ENCODE measurements at places on chromosomes 3 and 15.

GRCh38 chr15:46786590-46787285 is 930.6 kb upstream of the SEMA6D start:
- no peak for DNase-seq

GRCh38 chr3:166367947-166368533 is 530.8 kb upstream of the BCHE start:
- DNase-seq, result no peak

DNA sequence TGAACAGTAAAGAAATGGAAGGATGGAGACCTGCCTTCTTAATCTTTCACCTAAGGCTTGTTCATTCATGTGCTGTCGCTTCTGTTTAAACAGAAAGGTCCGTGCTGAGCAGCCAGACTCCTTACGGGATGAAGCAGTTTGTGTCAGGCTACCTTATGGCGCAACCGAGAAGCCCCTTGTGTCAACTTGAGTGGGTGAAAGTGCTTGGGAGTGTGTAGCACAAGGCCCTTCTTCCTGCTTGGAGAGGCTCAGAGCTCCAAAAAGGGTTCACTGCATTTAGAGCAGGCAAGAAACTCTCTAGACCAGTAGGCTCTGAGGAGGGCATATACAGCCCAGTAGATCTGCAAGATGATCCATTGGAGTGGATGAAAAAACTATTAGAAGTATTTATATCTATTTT is 16.0 kb downstream of the CAPN3 start:
- no peak for DNase-seq

DNA sequence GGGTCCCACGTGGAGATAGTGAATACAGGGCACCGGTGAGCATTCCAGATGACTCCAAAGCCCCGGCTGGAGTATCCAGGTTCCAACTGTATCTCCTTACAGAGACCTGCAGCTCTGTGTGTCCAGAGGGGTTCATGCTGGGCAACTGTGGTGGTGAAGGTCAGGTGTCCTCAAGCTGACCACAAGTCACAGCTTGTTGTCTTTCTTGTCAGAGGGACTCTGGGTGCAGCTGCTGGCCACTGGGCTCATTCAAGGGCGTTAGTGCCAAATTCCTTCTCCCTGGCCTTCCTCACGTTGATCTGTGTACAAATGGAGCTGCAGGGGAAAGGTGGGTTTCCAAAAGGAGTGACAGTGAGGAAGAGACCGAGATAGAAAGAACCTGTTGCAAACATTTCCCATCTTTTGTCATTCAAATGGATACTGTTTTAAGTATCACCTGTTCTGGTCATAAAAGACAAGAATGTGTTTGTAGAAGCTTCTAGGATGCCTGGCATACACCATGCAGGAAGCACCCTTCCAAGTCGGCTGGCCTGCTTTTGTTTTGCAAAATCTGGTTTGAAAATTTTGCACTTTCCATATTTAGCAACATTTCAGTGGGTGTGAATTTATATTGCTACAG is 52.5 kb downstream of the CEMIP start:
- no peak for DNase-seq

GRCh38 chr3:168091941-168092340 is 3.8 kb downstream of the GOLIM4 start:
- no peak for DNase-seq

DNA sequence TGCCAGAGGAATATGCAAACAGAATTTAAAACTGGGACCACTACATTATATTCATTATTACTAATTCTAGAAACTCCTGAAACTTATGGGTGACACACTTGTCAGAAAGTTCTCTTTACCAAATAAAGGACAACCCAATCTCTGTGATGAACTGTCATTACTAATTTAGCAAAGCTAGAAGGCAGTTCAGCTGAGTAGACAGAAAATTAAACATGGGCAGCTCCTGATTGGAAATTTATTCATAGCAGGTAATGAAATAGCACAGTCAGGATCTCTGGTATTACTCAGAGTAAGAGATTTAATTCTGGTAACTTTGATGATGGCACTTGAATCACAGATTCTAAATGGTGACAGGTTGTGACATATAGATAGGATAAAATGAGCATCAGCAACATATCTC is 123.0 kb downstream of the GBE1 start:
- DNase-seq, result no peak

DNA sequence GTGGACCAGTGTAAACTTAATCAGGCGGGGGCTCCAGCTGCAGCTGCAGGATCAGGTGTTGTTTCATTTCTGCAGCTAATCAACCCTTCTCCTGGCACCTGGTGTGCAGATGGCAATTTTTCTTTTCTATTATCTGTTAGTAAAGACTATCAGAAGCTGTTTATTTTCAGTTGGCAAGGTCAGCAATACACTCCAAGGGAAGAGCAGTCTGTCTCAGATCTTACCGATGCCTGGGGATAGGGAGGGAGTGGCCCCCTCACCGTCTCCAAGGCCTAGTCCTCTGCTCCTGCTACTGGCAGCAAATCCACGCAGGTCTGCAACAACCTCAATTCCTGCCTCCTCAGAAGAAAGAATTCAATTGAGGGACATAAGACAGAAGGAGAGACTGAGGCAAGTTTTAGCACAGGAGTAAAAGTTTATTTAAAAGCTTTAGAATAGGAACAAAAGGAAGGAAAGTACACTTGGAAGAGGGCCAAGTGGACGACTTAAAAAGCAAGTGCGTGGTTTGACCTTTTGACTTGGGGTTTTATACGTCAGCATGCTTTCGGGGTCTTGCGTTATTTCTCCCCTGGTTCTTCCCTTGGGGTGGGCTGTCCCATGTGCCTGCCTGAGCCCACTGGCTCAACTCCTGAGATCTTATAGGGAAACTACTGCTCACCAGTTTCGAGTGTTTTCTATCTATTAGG is 9.2 kb downstream of the CCRL2 start:
- no peak for DNase-seq

DNA sequence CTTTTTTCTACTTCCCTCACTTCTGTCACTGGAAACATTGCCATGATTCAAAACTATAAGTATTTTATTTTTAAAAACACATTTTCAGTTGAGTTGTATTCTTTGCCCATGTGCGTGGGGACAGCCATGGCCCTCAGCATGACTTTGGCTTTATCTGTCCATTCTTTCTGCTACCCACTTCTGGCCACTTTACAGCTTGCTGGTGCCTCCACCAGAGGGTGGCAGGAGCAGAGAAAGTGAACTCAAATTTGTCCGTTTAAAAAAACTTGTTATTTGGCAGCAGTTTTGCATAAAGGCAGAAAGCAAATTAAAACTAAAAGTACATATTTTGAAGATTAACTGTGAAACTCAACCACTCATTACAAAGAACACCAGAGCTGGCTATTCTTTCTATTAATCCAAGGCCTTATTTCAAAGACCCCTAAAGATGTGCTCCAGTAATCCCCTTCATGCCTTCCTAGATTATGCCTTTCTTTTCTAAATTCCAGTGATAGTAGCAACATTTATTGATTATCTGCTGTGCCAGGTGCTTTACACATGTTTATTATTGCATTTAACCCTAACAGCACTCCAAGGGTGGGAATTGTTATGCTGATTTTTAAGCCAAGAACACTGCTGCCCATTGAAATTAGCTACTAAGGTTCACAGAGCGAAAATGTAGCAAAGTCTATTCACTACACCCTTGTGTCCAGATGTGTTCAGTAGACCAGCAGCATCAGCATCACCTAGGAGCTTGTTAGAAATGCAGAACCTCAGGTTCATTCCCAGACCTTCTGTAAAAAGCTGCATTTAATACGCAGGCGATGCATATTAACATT is 134.8 kb downstream of the THRB start:
- no peak for DNase-seq

GRCh38 chr15:78993931-78994530 is 49.2 kb upstream of the CTSH start:
- no peak for DNase-seq

DNA sequence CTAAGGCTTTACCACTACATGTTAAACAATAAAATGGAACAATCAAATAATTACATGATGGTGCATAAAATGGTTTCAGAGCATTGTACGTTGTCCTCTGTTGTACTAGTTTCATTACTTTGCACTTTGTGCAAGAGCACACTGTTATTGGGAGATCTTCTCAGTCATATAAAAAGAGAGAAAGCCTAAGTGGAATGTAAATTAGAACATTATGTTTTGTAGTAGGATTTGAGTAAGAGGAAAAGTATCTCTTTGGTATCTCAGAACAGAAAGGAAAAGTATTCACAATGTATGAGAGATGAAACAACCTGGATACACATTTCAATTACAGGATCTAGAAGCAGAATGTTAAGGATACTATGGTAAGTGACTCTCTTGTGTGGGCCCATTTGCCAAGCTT is 26.9 kb upstream of the PLSCR2 start:
- no peak for DNase-seq

GRCh38 chr15:33200903-33201302 is 6.4 kb upstream of the FMN1 start:
- DNase-seq, result no peak

DNA sequence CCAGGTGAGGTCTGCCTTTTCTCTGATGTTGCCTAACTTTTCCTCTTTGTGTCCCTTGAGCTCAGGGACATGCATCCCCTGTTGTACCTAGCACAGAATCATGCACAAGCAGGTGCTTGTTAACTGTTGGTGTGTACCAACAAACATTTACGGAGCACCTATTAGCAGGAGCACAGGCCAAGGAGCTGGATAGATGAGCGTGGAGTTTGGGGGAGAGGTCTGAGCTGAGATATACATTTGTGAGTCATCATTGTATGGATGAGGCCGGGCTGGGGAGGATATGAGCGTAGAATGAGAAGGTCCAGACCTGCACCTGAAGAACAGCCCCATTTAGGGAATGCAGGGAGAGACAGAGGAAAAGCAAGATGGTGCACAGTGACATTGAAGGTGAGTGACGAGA is 53.4 kb downstream of the SMAD3 start:
- no peak for DNase-seq

GRCh38 chr15:48427960-48428547 is 96.8 kb downstream of the DUT start:
- DNase-seq, result no peak

GRCh38 chr15:25226360-25226759 is 212.5 kb downstream of the UBE3A start:
- no peak for DNase-seq

- DNase-seq, result no peak
These were observed at the start of gene EIF4E3 for GRCh38 chr3:71725271-71725991. Gene EIF4E3 (minus strand): TSS chr3:71725402. CDS start chr3:71725367, 35 bp downstream.

GRCh38 chr3:5039585-5039984 is 60.3 kb downstream of the BHLHE40 start:
- DNase-seq, result no peak

DNA sequence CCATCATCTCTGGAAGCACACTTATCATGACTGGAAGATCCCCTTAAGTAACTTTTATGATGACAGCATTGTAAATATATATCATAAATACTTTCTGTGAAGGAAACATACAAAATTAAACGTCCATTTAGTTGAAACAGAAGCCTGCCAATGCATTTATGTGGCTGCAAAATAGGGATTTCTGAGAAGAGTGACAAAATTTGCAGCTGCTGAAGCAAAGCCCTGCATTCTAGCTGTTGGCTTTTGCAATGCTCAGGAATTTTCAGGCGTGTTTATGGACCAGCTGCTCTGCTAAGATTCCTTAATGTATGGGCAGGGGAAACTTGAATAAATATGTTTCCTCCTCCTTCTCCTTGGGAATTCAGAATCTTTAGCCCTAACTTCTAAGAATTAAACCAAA is 137.3 kb downstream of the CACNA2D3 start:
- DNase-seq, result no peak

DNA sequence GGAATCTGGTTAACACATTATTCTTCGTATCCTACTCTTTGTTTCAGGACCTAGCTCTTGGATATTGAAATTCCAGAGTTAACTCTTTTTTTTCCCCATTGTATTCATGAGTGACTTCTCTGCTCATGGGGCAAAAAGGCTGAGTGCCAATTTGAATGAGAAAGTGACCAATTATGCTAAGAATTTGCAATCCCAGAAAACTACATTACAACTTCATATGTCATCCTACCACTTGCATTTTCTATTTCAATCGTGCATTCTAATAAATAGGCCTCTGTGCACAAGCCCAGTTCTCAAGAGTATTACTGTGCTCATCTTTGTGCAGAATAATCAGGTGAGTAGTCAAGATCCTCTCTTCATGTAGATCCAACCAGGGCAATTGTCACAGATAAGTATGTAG is 537.8 kb downstream of the OTOL1 start:
- DNase-seq, result no peak

DNA sequence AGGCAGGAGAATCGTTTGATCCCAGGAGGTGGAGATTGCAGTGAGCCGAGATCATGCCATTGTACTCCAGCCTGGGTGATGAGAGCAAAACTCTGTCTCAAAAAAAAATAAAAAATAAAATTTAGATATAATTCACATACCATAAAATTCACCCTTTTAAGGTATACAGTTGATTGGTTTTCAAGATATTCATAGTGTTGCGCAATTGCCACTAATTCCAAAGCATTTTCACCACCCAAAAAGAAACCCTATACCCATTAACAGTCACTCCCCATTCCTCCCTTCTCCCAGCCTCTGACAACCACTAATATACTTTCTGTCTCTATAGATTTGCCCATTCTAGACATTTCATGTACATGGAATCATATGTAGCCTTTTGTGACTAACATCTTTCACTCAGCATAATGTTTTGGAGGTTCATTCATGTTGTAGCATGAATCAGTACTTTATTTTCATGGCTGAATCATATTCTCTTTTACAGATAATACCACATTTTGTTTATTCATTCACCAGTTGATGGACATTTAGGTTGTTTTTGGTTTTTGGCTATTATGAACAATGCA is 116.7 kb downstream of the RASA2 start:
- DNase-seq, result no peak

DNA sequence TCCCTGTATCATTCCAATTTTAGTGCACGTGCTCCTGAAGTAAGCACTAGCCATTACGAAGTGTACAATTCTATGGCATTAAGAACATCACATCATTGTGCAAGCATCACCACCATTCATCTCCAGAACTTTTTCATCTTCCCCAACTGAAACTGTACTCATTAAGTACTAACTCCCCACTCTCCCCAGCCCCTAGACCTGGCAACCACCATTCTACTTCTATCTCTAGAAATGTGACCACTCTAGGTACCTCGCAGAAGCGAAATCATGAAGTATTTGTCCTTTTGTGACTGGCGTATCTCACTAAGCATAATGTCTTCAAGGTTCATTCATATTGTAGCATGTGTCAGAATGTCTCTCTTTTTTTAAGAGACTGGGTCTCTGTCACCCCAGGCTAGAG is 11.4 kb downstream of the PPP1R2 start:
- DNase-seq, result no peak

GRCh38 chr15:99514306-99514705 is 51.5 kb upstream of the MEF2A start:
- no peak for DNase-seq

DNA sequence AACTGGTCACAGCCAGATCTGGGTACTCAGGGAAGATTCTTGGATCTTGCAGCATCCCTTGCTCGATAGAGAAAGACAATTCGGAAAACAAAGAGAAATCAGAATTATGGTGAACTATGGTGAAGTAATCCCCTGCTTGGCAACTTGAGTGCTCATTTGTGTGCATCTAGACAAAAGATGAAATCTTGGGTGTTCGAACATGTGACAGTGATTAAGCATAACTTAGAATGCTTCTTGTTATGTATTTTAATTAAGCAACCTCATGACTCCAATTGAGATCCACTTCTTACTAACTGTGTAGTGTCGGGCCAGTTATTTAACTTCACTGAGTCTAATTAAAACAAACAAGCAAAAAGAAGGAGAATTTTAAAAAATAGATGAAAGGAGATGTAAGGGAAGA is 56.5 kb downstream of the ZNF385D start:
- no peak for DNase-seq
